Dermis microvascular lymphatic vessel endothelial cell (primary cell): ENCODE measurements at places on chromosomes 11 and 22. TPM values are rescaled to one million over a fixed set of nuclear protein-coding genes. Genes with fewer than 3 reads are reported as not detected.

DNA sequence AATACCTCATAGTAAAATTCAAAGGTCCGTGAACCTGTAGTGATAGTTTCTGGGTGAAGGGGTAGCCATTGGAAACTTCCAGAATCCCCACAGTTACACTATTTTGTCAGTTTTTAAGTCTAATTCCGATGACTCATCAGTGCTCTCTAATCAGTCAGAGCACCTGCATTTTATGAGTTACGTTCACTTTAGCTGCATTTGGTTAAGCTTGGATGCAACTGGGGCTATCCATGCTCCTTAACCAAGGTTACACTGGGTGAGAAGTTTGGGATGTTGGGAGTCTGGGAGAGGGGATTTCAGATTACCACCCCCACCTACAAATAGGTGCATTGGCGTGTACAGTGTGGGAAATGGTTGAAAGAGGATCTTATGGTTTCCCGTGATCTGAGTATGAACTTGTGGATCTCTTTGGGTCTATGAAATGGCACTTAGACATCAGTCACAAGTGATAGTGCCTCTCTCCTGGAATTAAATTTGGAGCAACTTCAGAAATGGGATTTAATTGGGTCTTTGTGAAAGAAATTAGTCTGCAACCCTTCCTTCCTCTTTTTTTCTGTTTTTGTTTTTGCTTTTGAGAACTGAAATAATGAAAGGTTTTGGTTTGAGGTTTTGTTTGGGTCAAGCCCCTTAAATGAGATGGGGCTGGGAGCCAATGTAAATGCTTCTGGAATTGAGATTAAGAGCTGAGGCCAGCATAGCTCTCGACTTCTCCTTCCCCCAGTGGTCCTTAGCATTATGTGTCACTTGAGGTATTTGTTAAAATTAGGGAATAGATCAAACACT lies 31.5 kb downstream of the EHF start:
- DNase-seq, result no peak

DNA sequence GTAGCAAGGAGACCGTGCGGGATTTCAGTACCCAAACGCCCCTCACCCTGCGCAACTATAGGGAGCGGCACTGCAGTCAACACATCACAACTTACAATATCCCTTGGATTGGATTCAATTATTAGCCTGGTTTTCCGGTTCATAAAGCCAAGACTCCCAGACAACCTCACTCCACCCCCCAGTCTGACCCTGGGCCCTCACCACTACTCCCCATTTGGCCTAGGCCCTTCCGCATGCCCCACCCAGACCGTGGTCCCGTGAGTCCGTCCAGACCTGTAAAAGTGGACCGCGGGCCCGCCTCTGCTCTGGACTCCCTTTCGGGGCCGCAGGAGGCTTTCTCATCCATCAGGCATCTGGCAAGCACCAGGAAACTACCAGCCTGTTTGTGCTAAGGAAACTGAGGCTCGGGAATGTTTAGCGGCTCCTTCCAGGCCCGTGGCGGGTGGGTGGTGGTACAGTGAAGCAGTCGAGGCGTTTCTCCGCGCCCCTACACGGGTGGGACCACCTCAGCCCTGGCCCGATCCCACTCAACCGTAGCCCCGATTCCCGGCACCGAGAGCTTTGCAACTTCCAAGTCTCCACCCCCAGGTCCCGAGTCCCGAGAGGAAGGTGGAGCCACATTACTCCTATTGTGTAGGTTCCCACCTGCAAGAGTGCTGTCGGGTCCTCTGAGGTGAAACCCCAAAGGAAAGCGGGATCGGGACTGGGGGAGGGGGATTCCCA lies 679 bp upstream of the DPP3 start:
- no peak for DNase-seq

DNA sequence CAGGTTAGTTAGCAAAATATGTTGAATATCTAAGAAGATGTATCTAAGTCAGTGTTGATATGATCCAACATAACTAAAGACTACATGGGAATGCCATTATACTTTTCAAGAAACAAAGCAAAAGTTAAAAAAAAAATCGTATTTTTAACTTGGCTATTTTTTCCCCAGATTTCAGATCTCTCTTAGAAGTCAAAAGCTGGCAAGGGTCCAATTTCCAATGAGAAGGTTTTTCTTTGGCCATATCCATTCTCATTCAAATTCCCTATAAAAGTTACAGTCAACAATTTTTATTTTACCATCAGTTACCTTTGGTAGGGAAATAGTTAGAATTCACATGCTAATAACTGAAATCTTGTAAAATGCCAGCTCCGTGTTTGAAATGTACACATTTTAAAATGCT lies 70.5 kb upstream of the FAT3 start:
- no peak for DNase-seq

GRCh38 chr11:120577041-120577440 lies 65.5 kb downstream of the GRIK4 start:
- no peak for DNase-seq

- DNase-seq, result no peak
Observed at GRCh38 chr22:23673826-23674690, 16.8 kb upstream of the RGL4 start.

DNA sequence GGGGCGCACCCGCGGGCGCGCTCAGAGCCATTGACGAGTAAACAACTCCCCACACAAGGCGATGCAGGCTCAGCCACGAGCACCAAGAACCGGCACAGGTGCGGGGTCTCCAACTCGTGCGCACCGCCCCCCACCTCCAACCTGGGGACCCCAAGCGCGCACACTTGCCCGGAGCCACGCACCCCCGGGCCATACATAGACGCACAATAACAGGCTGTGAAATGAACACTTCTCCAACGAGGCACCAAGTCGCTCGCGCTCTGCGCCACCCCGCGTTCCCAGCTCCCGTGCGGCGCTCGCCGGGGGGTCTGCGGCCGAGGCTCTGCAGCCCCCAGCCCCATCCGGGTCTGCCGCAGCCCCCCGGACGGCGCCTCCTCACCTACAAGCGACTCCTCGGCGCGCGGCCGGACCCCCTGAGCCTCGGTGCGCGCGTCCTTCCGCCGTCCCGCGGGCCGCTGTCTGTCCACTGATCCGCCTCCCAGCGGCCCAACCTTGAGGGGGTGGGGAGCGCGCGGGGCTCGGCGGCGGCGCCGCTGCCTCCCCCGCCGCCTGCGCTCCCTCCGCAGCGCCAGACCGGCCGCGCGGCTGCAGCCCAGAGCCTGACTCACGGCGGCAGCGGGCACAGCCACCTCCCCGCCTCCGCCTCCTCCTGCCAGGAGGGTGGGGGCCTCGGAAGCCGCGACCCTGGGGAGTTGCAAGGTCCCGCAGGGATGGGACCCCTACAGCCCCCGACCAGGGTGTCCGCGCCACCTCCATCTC lies 1.6 kb downstream of the IFITM10 start:
- no peak for DNase-seq

GRCh38 chr22:38448945-38449745 lies 5.9 kb downstream of the KCNJ4 start:
- DNase-seq, result no peak

DNA sequence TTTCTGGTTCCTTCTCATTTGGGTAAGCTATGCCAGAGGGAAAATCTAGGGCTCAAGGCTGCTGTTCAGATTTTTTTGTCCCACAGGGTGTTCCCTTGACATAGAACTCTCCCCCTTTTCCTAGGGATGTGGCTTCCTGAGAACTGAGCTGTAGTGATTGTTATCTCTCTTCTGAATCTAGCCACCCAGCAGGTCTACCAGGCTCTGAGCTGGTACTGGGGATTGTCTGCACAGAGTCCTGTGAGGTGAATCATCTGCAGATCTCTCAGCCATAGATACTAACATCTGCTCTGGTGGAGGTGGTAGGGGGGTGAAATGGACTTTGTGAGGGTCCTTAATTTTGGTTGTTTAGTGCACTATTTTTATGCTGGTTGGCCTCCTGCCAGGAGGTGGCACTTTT lies 167.3 kb upstream of the PGR start:
- no peak for DNase-seq

PDE3B gene
- 0.13 and 0.51 TPM in 2 replicates for total RNA-seq

SYT12 gene
- total RNA-seq, result under 0.01 TPM in 2 replicates
